ENCODE measurements at places on chromosomes 5 and 9. TPM values are rescaled to one million over a fixed set of nuclear protein-coding genes. Genes with fewer than 3 reads are reported as not detected.

DNA sequence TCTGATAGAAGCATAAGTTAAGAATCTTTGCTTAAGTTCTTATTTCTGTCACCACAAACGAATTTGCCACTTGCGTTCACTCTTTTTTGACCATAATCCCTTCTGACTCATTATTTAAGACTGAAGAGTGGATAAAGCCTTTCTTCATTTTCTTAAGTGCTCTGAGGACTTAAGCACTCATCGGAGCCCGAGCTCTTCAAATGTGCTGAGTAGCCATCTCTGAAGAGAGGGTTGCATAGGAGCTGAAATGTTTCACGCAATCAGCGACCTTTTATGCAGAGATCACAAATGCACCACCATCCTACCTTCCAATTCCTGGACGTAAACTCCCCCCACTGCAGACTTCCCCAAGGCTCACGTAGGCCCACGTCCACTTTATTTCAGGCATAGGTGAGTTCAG, 699.2 kb downstream of the IRX1 start:
- no peaks in the 10 kb centered on the region for H3K36me3 ChIP-seq
- no peaks in the 10 kb centered on the region for H3K27me3 ChIP-seq
- DNase-seq: no peak
- no peak overlapping the region for H3K4me3 ChIP-seq

The IGFBPL1 gene
- not detected for total RNA-seq

- no peak for DNase-seq
- H3K4me3 ChIP-seq: no peak overlapping the region
- H3K36me3 ChIP-seq: no peaks in the 10 kb centered on the region
- H3K27ac ChIP-seq: no peak overlapping the region
- H3K27me3 ChIP-seq: peaks cover 14% of the 10 kb centered on the region
These were observed 189.0 kb upstream of the PUM3 start for GRCh38 chr9:3032898-3033297.

GRCh38 chr9:99027443-99027842, 77.5 kb upstream of the TGFBR1 start:
- H3K36me3 ChIP-seq: no peaks in the 10 kb centered on the region
- DNase-seq: no peak
- peaks cover 8% of the 10 kb centered on the region for H3K4me1 ChIP-seq

DNA sequence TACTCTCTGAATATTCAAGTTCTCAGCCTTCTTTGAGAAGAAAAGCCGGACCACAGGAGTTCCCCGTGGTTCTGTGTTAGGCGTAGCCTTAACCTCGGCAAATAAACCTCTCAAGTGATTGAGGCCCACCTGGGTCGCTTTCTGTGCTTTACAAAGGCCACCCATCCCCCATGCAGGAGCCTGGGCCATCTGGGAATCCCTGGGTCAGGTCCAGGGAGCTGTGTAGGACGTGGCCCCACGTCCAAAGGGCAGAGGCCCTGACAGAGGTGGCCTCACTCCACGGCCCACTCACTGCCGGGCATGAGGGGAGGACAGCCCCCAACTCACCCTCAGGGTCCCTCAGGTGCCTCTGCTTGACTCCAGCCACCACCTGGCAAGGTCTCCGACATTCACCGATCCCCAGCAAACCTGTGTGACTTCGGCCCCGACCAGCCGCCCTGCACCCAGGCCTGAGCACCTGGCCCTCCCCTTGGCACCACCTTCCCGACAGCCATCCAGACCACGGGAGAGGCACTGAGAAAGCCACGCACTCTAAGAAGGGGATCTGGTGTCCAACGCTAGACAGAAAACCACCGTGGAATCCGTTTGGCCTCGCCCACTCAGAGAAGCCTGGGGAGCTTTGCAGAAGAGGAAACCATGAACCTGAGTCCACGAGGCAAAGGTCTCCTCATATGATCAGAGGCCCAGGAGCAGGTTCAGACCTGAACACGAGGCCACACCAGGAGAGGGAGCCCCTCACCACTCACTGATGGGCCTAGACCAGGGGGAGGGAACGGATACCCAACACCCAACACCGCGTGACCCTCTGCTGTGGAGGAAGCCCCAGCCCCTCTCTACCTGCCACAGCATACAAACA, 4.5 kb downstream of the SLC12A7 start:
- no peak overlapping the region for H3K27ac ChIP-seq
- H3K27me3 ChIP-seq: peaks cover 11% of the 10 kb centered on the region
- no peak for DNase-seq
- no peaks in the 10 kb centered on the region for H3K36me3 ChIP-seq
- no peaks in the 10 kb centered on the region for H3K4me1 ChIP-seq
- H3K4me3 ChIP-seq: no peak overlapping the region

GRCh38 chr5:165630261-165630778, 2124.9 kb downstream of the MAT2B start:
- H3K27ac ChIP-seq: no peak overlapping the region
- DNase-seq: peak; percentile 87
- H3K4me3 ChIP-seq: no peak overlapping the region
- no peaks in the 10 kb centered on the region for H3K27me3 ChIP-seq
- no peaks in the 10 kb centered on the region for H3K36me3 ChIP-seq
- H3K4me1 ChIP-seq: peaks cover 11% of the 10 kb centered on the region

The ENTPD8 gene
- not detected for total RNA-seq

DNA sequence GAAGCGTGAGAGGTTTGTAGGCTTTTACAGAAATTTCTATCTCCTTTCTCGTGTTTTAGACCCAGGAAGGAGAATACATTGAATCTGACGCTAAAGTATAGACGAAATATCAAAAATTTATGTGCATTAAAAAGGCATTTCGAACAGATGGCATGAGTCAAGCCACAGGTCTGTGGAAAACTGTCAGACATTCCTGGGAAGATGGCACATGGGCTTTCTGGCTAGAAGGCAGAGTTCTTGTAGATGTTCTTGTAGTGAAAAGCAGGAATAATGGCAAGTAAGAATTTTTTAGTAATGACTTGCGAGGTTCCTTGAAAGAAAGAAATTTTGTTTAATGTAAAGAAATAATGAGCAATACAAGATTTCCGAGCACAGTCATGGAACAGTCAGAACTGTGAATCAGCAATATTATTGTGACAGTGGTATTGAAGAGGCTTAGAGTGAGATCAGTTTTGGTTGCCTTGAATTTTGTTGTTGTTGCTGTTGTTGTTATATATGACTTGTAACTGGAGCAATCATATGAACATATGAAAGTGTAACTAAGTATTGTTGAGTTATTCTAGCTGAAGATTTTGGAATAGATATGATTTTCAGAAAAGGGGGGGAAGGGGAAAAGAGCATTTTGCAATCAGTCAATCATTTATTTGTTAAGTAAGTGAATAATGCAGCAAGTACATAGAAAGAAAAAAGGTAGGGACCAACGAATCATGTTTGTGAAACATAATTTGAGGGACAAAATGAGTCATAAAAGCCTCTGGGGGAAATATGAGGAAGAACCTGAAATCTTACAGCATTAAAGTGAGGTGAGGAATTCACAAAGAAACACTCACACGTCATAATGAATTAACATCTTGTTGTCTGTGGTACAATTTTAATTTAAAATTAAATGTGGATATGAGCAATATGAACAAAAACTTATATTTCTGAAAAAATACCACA, 339.0 kb upstream of the CTNND2 start:
- peak; percentile 68 for DNase-seq
- H3K4me1 ChIP-seq: peaks cover 12% of the 10 kb centered on the region
- peak overlapping the region; percentile 26 for H3K4me3 ChIP-seq
- no peaks in the 10 kb centered on the region for H3K36me3 ChIP-seq

DNA sequence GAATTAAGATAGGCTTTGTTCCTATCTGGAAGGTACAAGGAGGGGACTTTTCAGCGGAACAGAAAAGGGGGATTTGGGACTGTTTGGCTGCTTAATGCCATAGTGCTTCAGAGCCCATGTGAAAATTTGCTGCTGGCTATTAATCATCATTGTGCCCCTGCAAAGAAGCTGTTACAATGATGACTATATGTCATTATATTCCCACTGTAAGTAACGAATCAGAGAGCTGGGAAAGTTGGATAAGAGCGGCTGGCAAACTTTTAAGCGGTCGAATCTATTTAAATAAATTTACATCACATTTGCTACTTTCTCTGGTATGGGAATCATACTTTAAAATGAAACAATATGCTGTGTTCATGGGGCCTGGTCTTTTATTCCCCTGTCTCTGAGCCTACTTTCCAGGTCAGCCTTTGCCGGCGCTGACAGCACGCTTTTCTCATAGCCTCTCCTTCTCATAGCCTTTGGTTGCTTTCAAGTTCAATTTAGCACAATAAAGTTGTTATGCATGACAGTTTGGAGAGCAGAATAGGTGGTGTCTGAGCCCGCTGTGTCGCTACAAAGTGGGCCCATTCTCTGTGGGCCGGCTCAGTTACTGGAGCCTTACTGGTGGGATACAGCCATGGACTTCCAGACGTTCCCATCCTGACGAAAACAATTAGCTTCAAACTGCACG, 271.2 kb upstream of the TMEM161B start:
- H3K4me1 ChIP-seq: no peaks in the 10 kb centered on the region
- no peak overlapping the region for H3K4me3 ChIP-seq
- H3K36me3 ChIP-seq: no peaks in the 10 kb centered on the region
- H3K27me3 ChIP-seq: peaks cover 52% of the 10 kb centered on the region

The LRRC19 gene
- total RNA-seq: not detected

The MFAP3 gene
- 48.8 TPM for total RNA-seq

GRCh38 chr5:121937762-121938161, 24.0 kb upstream of the SRFBP1 start:
- H3K4me3 ChIP-seq: no peak overlapping the region
- H3K4me1 ChIP-seq: no peaks in the 10 kb centered on the region
- H3K36me3 ChIP-seq: no peaks in the 10 kb centered on the region

GRCh38 chr5:113053511-113053995, 77.0 kb downstream of the DCP2 start:
- no peak overlapping the region for H3K27ac ChIP-seq
- H3K4me1 ChIP-seq: peaks cover 16% of the 10 kb centered on the region
- H3K36me3 ChIP-seq: peaks cover 23% of the 10 kb centered on the region
- no peaks in the 10 kb centered on the region for H3K27me3 ChIP-seq
- H3K4me3 ChIP-seq: no peak overlapping the region
- DNase-seq: no peak

Data from MCF 10A (cell line).